ENCODE measurements at places on chromosomes 2 and 18.

- no peak for DNase-seq
Measured at GRCh38 chr2:54259413-54260240, 3.6 kb upstream of the TSPYL6 start.

DNA sequence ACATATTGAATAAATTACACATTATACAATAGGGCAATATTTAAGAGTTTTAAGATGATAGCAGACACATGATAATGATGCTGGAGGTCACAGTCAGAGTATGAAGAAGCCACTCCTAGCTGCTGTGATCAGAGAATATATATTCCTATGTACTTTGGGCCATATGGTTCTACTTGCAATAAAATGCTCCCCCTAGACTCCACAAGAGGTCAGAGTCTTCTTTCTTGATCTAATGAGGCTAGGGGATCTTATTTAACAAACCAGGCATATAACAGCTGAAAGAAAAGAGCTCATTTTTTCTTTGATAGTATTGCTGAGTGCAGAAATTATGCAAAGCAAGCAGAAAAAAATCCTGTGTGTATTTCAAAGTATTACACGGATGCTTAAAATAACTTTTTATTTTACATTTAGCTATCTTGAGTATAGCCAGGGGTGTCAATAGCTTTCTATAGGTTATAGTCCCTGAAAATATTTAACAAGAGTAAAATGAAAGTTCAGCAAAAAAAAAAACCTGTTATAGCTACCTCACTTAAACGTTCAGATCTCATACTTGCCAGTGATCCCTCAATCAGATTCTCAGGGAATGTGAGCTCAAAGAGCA is 748.7 kb upstream of the CHAC2 start:
- no peak for DNase-seq

- DNase-seq = no peak
Measured at GRCh38 chr2:158217593-158217992, 115.9 kb downstream of the UPP2 start.

GRCh38 chr2:121104721-121105141 is 180.3 kb downstream of the TFCP2L1 start:
- DNase-seq = no peak

DNA sequence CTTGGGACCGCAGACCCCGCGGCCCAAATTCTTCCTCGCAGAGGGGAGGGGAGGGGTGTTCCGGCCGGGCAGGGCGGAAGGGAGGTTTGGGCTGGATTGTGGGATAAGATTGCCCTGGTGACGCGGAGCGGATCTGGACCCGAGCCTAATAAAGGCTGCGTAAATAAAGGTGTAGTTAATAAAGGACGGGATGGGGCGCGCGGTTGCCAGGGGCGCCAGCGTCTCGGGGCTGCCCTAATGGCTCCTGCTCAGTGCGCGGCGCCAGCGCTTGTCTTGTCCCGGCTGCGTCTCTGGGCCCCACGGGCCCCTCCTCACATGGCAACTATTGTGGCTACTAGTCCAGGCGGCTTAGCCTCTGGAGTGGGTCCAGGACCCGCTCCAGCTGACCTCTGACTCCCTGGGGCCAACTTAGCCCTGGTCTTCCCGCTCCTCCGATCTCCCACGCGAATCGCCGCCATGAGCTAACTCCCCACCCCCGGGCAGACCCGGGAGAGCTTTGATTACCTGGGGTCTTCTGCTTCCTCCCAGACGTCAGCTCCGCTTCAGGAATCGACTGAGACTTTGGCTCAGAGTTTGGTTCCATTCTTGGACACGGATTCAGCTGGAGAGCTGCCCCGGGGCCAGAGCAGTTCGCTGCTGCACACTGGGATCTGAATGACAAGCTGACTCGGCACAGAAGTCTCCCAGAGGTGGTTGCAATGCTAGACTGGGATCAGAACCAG is 36.5 kb downstream of the SLC25A52 start:
- no peak for DNase-seq

- no peak for DNase-seq
Measured at GRCh38 chr18:5518899-5519371, 24.9 kb downstream of the EPB41L3 start.

GRCh38 chr2:29261003-29261402 is 145.8 kb downstream of the CLIP4 start:
- no peak for DNase-seq

- DNase-seq = no peak
Measured at GRCh38 chr2:195633573-195633870, 23.5 kb upstream of the SLC39A10 start.

DNA sequence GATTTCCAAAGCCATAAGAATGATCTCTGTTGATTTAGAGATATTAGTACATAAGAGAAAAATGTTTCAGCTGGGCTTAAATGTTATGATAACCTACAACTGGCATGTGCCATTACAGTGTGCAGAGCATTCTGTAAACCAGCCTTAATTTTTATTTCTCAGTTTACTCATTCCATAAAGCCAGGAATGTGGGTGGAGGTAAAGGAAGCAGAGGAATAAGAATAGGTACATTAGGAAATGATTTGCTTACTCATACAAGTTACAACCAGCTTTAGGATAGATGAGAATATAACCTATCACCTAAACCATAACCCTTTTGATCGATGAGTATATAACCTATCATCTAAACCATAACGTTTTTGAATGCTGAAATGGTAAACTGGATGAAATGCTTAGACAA is 1394.7 kb upstream of the ACVR2A start:
- DNase-seq = no peak
